Stimulated activated CD4-positive, alpha-beta T cell treated with anti-CD3 and anti-CD28 coated beads, TNF-alpha, amount 100 ng/mL, for 1 hour (primary cell): ENCODE measurements at places on chromosomes 5 and 9.

GRCh38 chr5:138606378-138607064 is 31.3 kb upstream of the HSPA9 start:
- DNase-seq = no peak

DNA sequence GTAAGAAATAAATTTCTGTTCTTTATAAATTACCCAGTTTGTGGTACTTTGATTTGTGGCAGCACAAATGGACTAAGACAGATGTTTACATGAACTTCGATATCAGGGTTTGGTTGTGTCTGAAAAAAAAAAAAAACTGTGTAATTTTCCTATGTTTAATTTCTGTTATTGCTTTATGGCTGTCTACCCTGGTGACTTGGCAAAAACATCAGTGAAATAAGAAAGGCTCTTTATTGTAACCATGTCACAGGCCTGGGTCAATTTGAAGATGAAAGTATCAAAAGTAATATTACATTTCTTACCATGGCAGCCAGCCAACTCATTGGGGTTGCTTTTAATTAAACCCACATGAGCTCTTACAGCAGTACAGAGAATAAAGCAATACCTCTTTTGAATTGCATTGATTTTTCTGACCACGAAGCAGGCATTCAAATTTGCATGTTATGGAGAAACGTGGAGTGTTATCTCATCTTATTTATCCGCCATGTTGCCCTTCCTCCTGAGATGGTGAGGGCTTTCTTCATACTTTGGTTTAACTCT is 20.6 kb upstream of the SV2C start:
- DNase-seq = no peak

DNA sequence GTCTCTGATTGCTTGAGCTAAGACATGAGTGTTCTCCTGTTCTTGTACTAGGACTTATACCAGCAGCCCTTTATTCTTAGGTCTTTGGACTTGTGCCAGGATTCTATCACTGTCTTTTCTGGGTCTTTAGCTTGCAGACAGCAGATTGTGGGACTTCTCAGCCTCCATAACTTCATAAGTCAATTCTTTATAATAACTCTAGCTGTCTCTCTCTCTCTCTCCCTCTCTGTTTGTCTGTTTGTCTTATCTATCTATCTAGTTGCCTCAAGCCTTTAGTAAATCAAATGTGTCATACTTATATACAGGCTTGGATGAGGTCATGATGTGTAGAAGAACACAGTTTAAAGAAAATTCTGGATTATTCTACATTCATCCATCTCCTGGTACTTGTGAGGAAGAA is 11.5 kb upstream of the ANKRD55 start:
- DNase-seq = no peak

GRCh38 chr9:121153642-121154041 is 48.0 kb downstream of the RAB14 start:
- no peak for DNase-seq

- DNase-seq = no peak
These were observed 15.7 kb upstream of the STARD4 start for GRCh38 chr5:111528056-111528455.

DNA sequence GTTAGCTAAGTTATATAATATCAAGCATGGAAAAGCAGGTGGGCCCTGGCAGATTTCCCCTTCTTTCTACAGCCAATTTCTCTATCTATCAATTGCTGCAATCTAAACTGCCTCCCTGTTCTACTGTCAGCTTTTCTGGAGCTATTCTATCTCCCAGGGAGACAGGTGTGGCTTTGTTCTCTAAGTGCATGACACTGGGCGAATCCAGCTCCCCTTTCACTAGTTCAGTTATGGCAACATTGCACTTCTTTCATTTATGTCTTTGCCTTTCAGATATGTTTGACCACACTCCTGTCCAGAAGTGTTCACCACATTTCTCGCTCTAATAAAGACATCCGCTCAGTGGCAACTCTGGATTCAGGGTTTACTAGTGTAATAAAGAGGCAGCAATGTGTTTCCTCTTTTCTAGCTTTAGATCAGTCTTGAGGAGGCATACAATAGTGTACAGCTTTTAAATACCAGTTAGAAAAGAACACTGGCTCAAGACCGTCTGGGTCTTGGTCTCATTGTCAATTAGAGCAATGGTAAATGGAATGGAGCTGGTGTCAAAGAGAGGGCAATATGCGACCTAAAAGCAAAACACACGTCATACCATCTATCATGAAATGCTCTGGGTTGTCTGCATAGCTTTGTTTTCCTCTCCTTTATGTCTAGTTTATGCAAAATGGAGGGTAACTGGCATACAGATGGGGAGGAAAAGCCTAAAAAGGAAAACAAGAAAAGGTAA is 197.0 kb downstream of the SLF1 start:
- DNase-seq = no peak

- no peak for DNase-seq
These were observed 15.8 kb downstream of the ERGIC1 start for GRCh38 chr5:172849606-172850453.

- peak; percentile 47 for DNase-seq
These were observed 11.5 kb downstream of the SMIM3 start for GRCh38 chr5:150789943-150790611.

DNA sequence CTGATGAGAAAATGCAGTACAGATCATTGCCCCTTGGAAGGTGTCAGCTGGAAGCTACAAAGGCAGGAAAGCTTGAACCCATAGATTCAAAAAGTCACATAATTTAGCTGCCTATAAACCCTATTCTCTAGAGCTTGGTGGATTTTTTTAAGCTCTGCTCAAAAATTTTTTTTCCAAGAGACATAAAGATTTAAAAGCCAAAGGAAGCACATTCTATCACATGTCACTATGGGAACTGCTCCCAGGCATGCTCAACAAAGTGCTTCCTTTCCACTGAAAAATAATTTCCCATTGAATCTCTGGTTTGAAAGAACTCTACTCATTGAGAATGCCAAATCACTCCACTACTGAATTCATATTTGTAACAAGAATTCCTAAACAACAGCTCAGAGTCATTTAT is 419.8 kb downstream of the CETN3 start:
- no peak for DNase-seq

GRCh38 chr5:145912019-145912418 is 24.4 kb upstream of the SH3RF2 start:
- DNase-seq = no peak

DNA sequence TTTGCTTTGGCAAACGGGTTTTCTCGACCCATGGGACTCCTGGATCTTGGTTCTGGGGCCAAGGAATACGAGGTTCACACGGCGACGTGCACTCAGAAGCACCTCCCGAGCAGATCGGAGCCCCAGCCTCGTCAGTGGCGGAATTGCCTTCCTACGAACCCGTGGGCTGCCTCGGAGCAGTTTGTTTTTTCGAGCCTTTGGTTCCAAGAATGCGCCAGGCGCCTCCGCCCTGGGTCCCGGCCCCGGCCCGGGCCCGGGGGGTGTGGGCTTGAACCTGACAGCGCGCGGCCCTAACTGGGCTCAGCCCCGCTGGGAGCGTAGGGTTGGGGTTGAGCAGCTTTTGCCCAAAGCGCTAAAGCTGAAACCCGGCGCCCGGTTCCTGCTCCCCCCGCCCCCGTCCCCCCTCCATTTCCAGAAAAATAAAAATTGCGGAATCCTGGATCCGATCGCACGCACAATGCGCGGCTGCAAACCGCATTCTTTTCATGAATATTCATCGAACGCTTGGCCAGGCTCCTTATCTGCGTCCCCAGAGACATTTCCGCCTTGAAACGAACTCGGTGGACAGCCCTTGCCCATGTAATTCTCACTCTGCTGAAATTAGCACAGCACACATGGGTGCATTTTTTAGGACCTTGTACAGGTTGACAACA is 1.0 kb downstream of the BASP1 start:
- DNase-seq = no peak

DNA sequence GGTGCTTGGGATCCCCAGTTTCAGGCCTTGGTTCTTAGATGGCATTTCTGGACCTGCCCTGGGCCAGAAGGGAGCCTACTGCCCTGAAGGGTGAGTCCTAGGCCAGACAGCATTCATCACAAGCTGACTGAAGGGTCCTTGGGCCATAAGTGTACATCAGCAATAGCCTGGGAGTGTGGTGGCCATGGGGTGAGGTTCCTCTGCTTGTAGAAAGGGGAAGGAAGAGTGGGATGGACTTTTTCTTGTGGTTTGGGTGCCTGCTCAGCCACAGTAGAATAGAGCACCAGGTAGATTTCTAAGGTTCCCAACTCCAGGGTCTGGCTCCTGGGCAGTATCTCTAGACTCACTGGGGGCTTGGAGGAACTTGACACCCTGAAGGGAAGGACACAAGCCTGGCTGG is 95.2 kb upstream of the PHF24 start:
- DNase-seq = no peak

- no peak for DNase-seq
These were observed 20.6 kb downstream of the ZSWIM6 start for GRCh38 chr5:61352612-61353156.

GRCh38 chr5:54829676-54830535 is 155.5 kb downstream of the ESM1 start:
- DNase-seq = no peak

- DNase-seq = no peak
These were observed 24.7 kb downstream of the SLC9A3 start for GRCh38 chr5:499233-500209.

DNA sequence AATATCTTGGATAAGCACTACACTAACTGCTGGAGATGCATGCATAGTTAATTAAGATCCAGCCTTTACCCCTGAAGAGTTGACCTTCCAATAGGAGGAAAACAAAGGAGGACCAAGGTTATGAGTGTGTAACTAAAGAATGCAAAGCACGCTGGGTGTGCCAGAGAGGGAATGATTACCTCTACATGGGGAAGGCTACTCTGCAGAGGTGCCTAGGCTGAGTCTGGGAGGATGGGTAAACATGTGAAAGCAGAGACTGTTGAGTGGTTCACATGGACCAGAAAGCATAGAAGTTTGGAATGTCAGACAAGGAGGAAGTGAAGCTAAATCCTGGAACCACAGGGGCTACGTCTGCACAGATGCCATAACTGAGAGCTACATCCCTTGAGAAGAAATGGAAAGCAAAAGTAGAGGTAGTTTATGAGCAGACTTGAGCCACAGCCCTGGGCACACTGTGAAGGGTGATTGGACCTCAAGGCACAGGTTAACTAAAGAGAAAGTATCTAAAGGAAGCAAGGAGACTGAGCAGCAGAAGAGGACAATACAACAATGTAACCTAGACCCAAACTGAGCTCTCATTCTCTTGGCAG is 176.2 kb downstream of the DENND1A start:
- DNase-seq = no peak

DNA sequence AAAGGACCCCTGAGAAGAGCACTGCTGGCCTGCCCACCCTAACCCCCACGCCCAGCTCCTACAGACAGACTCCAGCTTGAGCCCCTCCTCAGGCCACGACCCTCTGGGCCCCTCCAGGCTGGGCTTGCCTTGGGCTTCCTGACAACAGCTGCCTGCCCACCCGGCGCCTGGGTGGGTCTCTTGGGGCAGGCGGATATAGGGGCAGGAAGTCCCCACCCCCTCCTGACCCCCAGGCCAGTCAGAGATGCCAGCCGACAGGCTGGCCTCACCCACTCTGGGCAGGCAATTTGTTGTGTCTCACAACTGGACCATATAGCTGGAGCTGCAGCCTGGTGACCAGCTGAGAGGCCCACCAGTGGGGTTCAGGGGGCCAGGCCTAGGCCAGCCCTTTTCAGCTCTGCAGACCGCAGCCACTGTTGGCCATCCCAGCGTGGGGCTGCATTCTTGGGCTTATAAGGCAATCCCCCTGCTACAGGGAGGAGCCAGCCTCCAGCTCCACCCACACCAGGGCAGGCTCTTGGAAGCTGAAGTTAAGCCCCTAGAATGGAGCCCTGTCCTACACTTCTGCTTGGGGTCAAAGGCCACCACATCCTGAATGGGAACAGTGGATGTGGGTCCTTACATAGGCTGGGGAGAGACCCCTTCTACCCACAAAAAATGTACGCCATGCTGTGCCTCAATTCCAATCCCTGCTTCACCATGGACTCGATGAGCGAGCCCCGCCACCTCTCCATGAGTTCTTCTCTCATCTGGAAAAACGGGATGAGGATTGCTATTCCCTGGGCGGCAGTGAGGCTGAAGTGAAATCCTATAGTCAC is 2.0 kb downstream of the PDLIM7 start:
- DNase-seq = no peak

DNA sequence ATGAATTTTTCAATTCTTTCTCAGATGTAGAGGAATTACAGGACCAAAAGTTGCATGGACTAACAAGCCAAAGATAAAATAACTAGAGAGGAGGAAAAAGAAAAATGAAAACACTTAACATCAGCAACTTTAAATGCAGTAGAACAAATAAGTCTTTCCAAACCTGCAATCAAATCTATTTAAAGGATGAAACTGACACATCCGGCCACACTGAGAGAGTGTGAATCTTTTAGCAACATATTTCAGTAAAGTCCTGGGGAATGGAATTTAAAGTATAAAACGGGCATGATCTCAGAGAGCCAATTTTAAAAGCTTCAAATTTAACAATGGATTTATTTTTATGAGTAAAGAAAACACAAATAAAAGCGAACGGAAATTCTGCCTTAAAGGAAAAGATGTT is 17.1 kb downstream of the CAST start:
- DNase-seq = no peak

DNA sequence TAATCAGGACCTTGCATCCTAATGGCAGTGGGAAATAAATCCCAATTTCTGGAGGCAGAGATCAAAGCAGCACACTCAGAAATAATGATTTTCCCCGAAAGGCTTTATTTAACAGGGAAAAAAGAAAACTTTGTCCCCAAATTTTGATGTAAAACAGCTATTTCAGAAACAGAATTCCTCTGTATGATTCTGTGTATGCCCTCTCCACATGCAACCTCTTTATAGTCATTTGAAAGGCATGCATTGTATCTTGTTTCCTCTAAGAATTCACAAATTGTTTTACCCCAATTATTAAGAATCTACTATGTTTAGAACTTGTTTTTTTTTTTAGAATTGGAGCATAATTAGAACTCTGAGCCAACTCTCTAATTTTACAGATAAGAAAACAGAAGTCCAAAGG is 2.7 kb upstream of the PTAR1 start:
- no peak for DNase-seq

GRCh38 chr5:156094001-156094400 is 233.0 kb upstream of the SGCD start:
- no peak for DNase-seq

DNA sequence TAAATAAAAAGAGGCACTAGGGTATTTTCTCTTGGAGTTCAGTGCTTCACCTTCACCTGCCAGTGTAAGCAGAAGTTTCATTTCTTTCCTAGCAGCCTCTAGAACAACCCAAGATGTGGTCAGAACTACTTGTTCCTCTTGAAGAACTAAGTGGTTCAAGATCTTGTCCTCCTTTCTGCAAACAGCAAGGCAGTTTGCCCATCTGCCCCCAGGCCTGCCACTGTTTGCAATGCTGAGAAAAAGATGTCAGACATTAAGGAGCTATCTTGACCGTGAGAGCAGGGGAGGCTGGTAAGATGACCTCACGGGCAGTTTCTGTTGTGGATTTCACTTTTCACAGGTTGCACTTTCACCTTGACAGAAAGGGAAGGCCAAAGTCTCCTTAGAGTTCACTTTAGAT is 52.0 kb upstream of the KLF4 start:
- DNase-seq = no peak

GRCh38 chr9:4237748-4238511 is 61.9 kb downstream of the GLIS3 start:
- no peak for DNase-seq

- DNase-seq = no peak
These were observed 483.7 kb downstream of the ELAVL2 start for GRCh38 chr9:23342291-23342690.

- DNase-seq = no peak
These were observed 987.6 kb downstream of the PTPRD start for GRCh38 chr9:9625248-9625647.
